ENCODE measurements at places on chromosomes 12 and 14.

DNA sequence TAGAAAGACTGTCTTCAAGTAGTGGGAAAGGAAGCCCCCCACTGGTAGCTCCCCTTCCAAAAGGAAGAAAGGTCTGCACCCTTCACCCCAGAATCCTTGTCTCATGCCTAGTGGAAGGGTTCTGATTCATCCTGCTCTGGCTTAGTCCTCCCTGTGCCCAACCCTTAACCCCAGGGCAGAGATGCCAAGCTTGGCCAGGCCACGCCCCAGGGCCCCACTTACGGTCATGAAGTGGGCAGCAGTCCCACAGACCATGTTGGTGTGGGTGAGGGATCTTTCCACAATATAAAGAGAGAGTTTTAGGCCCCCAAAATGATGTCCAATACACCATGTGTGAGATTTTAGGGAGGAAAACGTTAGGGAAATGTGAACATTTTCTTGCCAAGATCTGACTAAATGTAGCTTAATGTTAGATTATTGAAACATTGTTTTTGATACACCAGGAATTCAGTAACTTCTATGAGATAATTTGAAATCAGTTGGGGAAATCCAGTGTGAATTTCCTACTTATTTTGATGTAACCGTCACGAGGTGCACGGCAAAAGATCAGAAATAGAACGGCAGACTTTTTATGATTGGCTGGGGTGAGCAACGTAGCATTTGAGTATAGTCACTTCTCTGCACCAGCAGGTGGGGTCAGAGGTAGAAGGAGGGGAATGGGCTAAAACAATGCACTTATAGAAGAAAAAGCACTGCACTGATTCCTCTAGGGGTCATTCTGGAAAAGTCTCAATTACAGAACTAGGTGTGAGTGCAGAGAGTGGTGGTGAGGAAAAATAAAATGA, 8.2 kb upstream of the SSPN start:
- DNase-seq, result no peak

DNA sequence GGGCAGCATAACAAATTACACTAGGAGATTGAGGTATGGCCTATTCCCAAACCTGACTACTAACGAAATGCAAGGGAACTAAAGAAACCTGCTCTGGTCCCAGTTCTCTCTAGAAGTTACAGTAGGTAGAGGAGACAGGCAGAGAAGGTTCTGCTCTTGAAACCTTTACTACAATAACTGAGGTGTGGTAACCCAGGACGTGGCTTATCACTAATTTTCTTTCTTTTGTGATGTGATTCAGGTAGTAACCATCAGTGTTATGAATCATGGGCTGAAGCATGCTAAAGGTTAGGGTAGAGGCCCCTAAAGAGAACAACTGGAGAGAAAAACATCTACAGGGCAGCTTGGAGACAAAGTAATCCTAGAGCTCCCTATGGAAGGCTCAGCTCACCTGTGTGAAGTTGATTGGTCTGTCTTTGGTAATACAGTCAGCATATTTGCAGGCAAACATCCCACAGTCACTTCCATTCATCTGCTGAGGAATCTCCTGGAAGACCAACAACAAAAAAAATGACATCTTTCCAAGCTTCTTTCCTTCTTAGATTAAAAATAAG, 41.8 kb upstream of the COL2A1 start:
- no peak for DNase-seq

GRCh38 chr12:67940780-67941243, 48.4 kb upstream of the IFNG-AS1 start:
- no peak for DNase-seq

DNA sequence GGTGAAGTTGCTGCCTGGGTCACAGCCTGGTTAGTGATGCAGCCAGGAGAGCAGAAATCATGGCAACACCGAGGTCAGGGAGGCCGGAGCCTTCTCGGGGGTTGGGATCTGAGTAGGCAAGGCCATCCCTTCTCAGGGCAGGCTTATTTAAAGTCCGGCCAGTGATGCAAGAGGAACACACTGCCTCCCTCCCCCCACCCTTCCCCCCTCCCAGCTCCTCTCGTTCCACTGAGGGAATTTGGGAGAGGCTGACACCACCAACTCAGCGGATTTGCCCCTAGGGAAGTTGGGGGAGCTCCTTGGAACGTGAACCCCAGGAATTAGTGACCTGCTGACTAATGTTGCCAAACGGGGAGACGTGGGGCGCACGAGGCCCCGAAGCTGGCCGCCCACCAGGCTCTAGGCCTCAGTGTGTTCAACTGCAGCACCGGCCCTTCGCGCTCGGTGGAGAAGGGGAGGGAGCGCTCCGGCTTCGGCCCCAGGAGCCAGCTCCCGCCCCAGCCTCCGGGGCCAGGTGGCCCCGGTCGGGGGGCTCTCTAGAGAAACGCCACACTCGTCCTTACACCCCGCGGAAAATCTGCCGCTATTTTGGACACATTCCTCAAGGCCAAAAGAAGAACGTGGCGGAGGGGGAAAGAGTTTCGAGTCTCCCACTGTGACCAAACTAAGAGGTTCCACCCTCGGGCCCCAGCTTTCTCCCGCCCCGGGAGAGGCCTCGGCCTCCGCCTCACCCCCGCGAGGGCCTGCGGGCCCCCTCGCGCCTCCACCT, 1.6 kb downstream of the CTDSP2 start:
- DNase-seq, result no peak

- DNase-seq, result no peak
These were observed 209.7 kb upstream of the CDKN3 start for GRCh38 chr14:54186821-54187763.

- no peak for DNase-seq
These were observed 227.2 kb downstream of the DACT1 start for GRCh38 chr14:58864751-58865513.

- DNase-seq, result no peak
These were observed 169.4 kb downstream of the DACT1 start for GRCh38 chr14:58807191-58807590.

DNA sequence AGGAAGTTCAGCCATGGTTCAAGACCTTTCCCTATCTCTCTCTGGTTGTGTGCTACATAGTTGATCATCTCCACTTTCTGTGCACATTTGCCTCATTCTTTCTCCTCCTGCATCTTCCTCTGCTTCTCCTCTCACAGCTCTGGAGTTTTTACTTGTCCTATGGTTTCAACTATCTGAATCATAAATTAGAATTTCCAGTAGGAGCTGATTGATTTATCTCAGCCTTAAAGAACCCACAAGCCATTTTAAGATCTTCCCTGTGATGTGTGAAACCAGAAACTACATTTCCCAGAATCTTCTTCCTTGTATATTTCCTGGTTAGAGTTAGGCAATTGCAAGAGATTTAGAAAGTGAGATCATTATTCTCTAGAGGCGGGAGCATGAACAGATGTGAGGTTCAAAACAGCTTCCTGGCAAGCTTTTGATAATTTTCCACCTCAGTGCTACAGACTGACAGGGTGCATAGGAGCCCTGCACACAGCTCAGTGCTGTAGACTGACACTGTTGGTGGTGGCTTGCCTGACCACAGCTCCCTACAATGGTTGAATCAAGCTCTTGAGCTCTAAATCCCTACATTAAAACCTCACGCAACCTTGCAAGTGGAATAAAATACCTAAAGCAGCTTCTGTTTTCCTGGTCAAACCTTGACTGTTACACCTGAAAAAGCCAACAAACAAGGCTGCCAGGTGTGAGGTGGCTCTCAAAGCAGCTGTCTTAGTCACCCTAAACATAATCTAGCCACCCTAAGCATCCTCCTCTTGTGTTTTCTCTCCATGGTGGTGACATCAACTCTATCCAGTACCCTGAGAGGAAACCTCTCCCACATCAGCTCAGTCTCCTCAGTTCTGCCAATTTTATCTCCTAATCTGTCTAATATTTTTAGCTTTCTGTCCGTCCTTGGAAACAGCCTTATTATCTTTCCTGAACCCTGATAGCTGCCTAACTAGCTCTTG, 21.5 kb upstream of the IFNG start:
- no peak for DNase-seq

- DNase-seq, result no peak
These were observed 115.4 kb downstream of the GTF2A1 start for GRCh38 chr14:81105378-81105777.

All from stimulated activated CD8-positive, alpha-beta memory T cell treated with anti-CD3 and anti-CD28 coated beads, Interleukin-4, amount 100 ng/mL, for 4 hours (primary cell).